ENCODE measurements at places on chromosomes 7 and 10. TPM values are rescaled to one million over a fixed set of nuclear protein-coding genes. Genes with fewer than 3 reads are reported as not detected.

The NUDT13 gene
- total RNA-seq: 1.8 TPM

The AIMP2 gene
- 40.6 TPM for total RNA-seq

The FLNC gene
- total RNA-seq: 0.71 TPM

The H2BK1 gene
- not detected for total RNA-seq

The MYPN gene
- total RNA-seq: 0.19 TPM

The SEMA3E gene
- total RNA-seq: 3.1 TPM

The MEOX2 gene
- total RNA-seq: 4.4 TPM

The MYOZ1 gene
- 0.61 TPM for total RNA-seq

The GFRA1 gene
- 5.0 TPM for total RNA-seq

The HOXA5 gene
- total RNA-seq: 0.24 TPM

The FXYD4 gene
- total RNA-seq: 0.14 TPM

The NRAP gene
- total RNA-seq: 0.05 TPM

The ELN gene
- 5.2 TPM for total RNA-seq

The CYP26C1 gene
- 0.28 TPM for total RNA-seq

The SPRN gene
- 0.05 TPM for total RNA-seq

The STEAP2 gene
- total RNA-seq: 3.4 TPM

The NRG3 gene
- total RNA-seq: not detected

The PAPSS2 gene
- total RNA-seq: 2.5 TPM

The SLC26A4 gene
- 0.14 TPM for total RNA-seq

The SPAM1 gene
- total RNA-seq: not detected

- DNase-seq: no peak
Observed at GRCh38 chr10:127921753-127922145, 14.8 kb downstream of the PTPRE start.

DNA sequence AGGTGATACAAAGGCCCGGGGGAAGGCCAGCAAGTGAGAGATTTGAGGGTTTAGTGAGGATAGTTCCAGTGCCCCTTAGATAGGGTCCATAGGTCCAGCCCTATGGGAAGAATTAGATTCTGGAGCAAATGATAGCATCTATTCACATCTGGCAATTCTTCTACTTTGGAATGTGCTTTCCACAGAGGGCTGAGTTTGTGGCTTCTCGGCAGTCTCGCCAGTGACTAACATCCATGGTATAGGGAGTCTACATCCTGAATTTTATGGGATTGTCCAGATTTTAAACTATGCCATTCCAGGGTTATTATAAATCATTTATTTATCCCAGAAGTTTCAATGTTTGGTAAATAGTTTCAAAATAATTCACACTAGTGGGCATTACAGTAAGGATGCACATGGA, 207.3 kb upstream of the ADO start:
- DNase-seq: no peak

DNA sequence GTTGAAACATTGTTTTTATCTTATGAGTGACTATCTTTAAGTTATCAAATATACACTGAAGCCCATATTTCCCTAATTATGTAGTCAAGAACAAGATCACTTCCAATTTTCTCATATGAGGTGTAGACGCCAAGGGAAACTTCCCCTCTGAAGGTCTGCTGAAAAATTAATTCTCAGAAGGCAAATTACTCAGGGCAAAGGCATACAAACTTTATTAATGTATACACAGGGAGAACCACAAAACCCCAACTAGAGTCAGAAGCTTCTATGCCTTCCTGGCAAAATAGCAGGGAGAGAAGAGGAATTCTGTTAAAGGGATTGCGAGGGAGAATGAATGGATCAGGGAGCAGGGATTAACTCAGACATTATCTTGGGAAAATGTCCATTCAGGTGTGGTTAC, 83.4 kb downstream of the DOCK4 start:
- no peak for DNase-seq

DNA sequence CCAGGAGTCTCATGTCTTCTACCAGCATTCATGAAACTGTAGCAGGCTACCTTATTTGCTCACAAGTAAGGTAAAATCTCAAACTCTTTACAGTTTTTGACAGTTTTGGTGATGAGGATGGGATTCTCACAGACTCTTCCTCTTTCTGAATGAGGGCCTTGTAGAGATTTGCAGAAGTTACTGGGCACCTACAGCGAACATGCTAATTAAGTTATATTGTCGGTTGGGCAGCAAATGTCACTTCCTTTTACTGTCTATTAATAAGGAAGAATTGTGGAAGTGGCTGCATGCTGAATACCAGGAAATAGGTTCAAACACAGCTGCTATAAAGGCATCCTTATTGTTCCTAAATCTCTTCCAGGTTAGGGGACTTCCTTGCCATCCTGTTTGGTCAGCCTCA, 189.6 kb downstream of the DNAJC1 start:
- no peak for DNase-seq

GRCh38 chr7:150595361-150595760, 28.2 kb downstream of the GIMAP4 start:
- DNase-seq: no peak

DNA sequence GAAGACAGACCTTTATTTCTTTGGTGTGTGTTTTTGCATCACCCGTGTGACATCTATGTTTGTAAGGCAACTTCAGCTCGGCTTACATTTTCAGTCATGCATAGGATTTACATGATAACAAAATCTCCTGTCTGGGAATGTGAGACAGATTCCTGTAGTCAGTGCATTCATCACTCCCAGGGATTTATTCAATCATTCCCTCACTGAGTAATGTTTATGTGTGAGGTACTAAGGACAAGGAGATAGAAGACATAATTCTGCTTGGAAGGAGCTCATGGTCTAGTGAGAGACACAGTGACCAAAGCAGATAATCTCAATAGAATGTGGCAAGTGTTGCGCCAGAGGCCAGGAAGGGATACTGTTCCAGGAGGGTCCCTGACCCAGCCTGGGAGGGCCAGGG, 35.2 kb upstream of the BMPER start:
- no peak for DNase-seq

- DNase-seq: peak; percentile 15
Observed at GRCh38 chr10:10915215-10915614, 102.5 kb upstream of the CELF2 start.

GRCh38 chr10:58028597-58029366, 238.9 kb downstream of the IPMK start:
- no peak for DNase-seq

GRCh38 chr7:44977959-44978335, 868 bp downstream of the MYO1G start:
- DNase-seq: no peak

GRCh38 chr10:83272666-83273434, 866.5 kb upstream of the GHITM start:
- DNase-seq: no peak

DNA sequence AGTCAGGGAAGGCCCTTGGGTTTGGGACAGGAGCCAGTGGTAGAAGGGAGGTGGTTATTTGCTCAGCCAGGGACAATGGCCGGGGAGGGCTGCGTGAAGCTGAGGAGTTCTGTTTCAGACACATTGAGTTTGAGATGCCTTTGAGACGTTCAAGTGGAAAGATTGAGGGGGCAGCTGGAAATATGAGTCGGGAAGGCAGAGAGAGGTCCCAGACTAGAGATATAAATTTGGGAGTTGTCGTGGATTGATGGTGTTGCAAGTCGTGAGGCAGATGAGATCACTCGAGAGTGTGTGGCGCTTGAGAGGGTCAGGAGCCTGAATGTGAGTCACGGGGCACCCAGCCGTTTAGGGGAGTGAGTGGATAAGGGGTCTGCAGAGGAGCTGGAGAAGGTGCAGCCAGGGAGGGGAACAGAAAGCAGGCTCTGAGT, 73.3 kb downstream of the ZMIZ1 start:
- no peak for DNase-seq

GRCh38 chr7:2045559-2046405, 187.0 kb downstream of the MAD1L1 start:
- no peak for DNase-seq

DNA sequence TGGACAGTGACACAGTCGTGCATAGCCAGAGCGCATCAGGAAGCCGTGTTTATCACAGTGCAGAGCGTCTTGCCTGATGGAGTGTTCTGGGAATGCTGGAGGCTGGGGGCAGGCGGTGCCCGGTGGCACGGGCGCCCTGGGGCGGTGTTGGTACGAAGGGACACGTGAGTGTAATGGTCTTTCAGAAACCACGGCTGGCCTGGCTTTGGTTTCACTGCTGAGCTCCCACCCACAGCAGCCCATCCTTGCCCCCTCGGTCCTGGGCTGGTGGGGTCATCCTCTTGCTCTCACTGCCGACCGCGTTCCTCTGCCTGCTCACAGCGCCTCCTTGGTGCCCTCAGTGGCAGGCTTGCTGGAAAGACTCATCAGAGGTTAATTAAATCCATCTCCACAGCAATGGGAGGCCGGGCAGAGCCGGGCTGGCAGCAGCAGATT, 50.6 kb downstream of the NKX6-2 start:
- no peak for DNase-seq

DNA sequence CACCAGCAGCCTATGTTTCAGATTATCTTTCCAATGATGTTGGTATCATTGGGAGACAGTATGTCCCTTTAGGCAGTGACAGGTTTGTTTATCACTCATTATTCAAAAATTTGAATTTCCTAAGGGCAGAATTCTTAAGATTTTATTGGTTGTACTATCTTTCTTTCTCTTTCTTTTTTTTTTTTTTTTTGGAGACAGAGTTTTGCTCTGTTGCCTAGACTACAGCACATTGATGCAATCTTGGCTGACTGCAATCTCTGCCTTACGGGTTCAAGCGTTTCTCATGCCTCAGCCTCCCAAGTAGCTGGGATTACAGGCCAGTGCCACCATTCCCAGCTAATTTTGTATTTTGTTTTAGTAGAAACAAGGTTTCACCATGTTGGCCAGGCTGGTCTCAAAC, 111.2 kb downstream of the PON1 start:
- no peak for DNase-seq

GRCh38 chr10:73060738-73061635, 35.7 kb downstream of the P4HA1 start:
- peak; percentile 16 for DNase-seq

GRCh38 chr10:101967713-101968112, 88.3 kb downstream of the ARMH3 start:
- no peak for DNase-seq

DNA sequence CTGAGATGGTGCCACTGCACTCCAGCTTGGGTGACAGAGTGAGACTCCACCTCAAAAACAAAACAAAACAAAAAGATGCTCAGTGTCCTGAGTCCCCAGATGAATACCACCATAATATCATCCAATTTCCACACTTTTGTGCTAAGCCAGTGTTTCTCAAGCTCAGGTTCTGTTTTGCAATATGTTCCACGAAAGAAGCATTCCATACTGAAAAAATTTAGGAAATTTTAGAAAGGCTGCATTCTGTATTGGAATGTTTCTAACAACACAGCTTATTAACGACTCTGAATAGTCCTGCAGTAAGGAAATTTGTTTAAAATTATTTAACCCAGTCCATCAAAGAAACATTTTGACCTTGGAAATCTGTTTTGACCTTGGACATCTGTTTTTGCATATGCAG, 142.4 kb downstream of the EPC1 start:
- no peak for DNase-seq

DNA sequence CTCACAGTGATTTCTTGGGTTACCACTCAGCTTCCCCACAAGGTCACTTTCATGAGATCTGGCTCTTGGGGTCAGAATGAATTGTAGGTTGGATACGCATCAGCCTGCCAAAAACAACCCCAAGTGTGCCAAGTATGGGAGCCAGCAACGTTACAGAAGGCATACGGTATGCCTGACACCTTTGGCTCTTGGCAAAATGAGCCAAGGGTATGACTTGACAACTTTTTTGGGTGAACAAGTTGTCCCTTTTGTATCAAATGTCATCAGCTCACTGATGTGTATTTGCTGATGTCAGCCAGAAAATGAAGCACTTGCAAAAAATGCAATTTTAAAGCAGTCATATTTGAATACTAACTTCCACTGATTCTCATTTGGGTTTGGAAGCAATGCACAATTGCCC, 168.4 kb downstream of the CACNB2 start:
- no peak for DNase-seq

GRCh38 chr10:8245814-8246142, 191.3 kb downstream of the GATA3 start:
- DNase-seq: no peak

GRCh38 chr7:120703585-120704240, 154.2 kb downstream of the TSPAN12 start:
- DNase-seq: no peak
